ENCODE measurements at places on chromosomes 3 and 15. TPM values are rescaled to one million over a fixed set of nuclear protein-coding genes. Genes with fewer than 3 reads are reported as not detected.

- no peak for DNase-seq
Measured at GRCh38 chr3:106302451-106303221, 433.8 kb upstream of the CBLB start.

DNA sequence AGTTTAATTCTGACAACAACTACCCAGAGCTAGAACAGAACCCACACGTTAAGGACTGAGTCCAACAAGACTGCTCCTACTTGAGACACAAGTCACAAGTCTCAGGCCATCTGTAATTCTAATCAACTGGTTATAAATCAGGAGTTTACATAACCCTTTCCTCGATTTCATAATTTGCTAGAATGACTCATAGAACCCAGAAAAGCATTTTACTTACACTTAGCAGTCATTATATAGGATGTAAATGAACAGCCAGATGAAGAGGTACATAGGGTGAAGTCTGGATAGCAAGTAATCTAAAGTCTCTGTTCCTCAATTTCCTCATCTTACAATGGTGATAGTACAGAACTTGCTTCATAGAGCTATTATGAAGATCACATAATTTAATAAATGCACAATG lies 1018.2 kb downstream of the DIPK2A start:
- DNase-seq: no peak

- peak; percentile 15 for DNase-seq
Measured at GRCh38 chr3:65714134-65714533, 324.6 kb downstream of the MAGI1 start.

Gene CFAP100
- not detected for total RNA-seq

Gene IMPG2
- total RNA-seq: 0.36 TPM

Gene TF
- 0.88 TPM for total RNA-seq

GRCh38 chr3:46348823-46349482 lies 5.0 kb upstream of the CCR2 start:
- no peak for DNase-seq

GRCh38 chr15:31435261-31435911 lies 108.8 kb downstream of the KLF13 start:
- peak; percentile 86 for DNase-seq

All from osteoblast (primary cell).